ENCODE measurements at places on chromosomes 6 and 20.

DNA sequence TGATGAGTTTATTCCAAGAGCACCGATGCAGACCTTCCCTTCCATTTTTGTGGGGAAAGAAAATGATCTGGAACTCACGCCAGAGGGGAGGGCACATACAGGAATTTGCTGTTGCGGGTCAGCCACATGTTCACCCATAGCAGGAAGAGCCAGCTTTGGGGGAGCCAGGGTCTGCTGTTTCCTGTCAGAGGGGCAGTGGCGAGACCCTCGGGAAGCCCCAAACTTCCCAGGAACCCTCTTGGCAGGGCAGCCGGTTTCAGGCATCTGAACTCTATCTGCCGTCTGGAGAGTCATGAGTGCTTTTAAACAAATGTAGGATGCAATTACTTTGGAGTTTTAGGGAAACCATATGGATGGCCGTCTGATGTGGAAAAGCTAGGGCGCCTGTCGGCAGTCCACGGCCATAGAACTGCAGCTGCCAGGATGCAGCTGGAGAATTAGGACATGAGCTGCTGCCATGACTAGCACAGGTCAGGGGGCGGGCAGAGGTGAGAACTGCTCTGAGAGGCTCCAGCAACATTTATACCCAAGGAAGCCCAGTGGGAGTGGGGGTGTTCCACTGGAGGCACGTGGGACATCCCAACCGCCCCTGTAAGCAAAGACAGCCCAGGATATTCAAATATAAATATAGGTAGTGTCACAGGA is 14.8 kb upstream of the SERPINB9 start:
- DNase-seq, result no peak

GRCh38 chr6:11128608-11129007 is 17.1 kb upstream of the ERVFRD-1 start:
- no peak for DNase-seq

DNA sequence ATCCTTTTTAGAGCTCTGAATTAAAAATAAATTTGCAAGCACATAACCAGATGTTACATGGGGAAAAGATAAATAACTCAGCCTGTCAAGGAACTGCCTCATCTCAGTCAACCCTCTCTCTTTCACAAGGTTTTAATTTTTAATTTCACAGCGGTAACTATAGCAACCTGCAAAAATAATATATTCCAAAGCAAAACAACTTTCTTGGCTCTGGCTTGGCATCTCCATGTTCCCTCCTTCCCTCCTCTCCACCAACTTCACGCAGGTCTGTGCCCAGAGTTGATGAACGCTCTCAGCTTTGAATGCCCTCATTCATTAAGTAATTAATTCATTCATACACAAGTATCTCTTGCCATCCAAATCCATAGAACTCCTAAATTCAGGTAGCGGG is 32.5 kb upstream of the SIRPA start:
- no peak for DNase-seq

DNA sequence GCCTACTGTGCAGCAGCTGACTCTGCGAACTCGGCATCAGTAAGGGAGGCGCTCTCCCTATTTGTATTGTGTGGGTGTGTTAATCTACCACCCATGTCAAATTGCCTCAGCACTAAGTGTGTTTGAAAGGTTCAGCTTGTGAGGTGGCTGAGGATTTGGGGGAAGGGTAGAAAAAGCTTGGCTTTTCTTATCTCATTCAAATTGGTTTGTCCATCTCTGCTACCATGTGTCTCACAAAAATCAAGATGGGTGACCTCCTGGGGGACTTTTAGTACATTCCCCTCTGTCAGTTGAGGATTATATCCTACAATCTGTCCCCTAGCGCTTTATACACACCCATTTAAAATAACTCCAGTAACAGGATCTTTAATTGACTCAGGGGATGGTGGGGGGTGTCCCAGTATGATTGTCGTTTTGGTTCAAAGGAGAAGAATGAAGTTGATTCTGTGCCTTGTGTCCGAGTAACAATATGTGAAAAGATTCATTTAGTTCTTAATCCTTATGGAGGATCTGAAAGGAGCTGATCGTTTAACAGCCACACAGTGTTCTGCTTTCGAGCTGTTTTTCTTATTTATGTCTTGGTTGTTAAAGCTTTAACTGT is 609.6 kb downstream of the PKHD1 start:
- DNase-seq, result no peak

- no peak for DNase-seq
Measured at GRCh38 chr6:155450240-155450581, 5.4 kb downstream of the NOX3 start.

GRCh38 chr20:44691424-44692423 is 23.4 kb upstream of the CCN5 start:
- no peak for DNase-seq

DNA sequence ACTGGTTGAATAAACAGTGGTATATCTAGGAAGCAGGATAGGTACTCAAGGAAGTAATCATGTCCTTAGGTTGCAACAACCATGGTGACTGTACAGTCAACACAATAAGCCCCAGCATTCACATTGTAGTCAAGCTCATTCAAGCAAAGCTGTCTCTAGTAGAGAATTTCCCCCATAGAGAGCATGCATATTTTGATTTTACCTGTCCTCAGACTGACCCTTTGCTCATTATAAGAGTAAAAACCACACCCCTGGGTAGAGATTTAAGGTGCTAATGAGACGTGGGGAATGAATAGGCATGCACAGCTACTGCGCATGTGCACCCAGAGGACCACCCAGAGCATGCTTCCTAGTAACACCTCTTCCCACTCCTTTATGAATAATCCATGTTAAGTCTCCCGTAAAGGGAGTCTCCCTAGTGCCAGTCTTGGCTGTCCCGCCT is 6.1 kb upstream of the RNF8 start:
- no peak for DNase-seq

DNA sequence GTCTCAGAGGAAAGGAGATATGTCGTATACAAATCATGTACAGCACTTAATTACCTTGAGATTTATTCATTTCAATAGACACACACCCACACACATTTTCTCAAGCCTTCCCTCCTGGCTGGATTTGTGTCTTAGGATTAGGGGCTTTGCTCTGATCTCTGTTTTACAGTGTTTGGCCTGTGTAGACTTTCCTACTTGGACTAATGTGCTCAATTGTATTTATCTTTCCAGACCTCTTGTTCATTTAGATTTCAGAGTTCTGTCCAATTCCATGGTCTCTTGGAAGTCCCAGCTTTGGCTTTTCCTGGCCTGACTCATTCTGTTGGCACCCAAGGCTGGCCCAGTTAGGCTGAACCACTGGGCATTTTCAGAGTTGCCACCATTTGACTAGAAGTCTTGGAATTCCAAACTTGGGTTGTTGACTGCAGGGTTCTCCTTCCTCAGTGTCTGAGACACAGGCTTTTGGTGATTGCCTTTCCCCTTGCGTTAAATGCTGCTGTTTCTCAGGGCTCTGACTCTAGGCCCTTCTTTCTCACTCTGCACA is 8.9 kb upstream of the RFPL4B start:
- DNase-seq, result no peak

DNA sequence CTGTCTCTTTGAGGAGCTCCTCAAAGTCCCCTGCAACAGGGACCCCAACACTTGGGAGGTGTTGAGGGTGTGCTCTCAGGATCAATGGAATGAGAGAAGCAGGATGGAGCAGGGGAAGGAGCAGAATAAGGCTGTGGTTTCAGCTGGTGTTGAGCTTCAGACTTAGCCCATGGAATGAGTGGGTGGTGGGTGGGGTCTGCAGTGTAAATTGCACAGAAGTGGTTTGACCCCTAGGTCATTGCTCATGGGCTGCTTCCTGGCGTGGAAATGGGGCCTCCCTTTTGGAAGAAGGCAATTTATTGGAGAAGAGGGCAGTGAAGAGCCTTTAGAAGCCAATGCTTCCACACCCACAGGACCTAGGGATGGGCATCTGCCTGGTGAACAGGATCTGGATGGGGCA is 37.0 kb upstream of the KCNG1 start:
- no peak for DNase-seq

GRCh38 chr20:2485080-2485479 is 14.5 kb upstream of the SNRPB start:
- DNase-seq, result no peak

DNA sequence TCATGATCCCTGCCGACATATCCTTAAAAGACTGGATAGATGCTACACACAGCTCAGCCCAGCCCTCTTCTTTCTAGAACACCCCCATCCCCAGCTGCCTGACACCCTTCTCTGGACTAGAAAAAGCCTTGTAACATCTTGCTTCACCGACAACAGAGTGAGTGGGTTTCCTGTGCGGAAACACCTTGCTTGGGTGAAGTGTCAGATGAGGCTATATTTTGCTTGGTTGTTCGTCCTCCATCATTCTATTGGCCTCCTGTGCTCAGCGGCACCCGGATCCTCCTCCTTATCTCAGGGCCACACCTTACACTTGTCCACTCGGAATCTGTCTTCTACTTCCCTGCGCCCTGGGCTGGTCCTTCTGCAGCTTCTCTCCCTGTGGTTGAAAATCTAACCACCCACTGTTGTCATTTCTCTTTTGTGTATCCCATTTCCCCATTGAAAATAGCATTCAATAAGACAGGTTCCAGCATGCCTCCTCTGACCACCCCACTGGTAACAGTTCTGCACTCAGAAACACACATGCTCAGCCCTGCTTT is 101.3 kb upstream of the MLN start:
- DNase-seq, result no peak

- no peak for DNase-seq
Measured at GRCh38 chr20:21511850-21512633, 1.8 kb downstream of the NKX2-2 start.

- DNase-seq, result no peak
Measured at GRCh38 chr6:131660195-131660594, 23.1 kb downstream of the ENPP3 start.

Measured in stimulated activated CD4-positive, alpha-beta T cell treated with anti-CD3 and anti-CD28 coated beads, Interleukin-12 subunit alpha, Interleukin-12 subunit beta, amount 100 ng/mL, for 24 hours (primary cell).